GM23248 (cell line): ENCODE measurements at places on chromosomes 4 and X. TPM values are rescaled to one million over a fixed set of nuclear protein-coding genes. Genes with fewer than 3 reads are reported as not detected.

DNA sequence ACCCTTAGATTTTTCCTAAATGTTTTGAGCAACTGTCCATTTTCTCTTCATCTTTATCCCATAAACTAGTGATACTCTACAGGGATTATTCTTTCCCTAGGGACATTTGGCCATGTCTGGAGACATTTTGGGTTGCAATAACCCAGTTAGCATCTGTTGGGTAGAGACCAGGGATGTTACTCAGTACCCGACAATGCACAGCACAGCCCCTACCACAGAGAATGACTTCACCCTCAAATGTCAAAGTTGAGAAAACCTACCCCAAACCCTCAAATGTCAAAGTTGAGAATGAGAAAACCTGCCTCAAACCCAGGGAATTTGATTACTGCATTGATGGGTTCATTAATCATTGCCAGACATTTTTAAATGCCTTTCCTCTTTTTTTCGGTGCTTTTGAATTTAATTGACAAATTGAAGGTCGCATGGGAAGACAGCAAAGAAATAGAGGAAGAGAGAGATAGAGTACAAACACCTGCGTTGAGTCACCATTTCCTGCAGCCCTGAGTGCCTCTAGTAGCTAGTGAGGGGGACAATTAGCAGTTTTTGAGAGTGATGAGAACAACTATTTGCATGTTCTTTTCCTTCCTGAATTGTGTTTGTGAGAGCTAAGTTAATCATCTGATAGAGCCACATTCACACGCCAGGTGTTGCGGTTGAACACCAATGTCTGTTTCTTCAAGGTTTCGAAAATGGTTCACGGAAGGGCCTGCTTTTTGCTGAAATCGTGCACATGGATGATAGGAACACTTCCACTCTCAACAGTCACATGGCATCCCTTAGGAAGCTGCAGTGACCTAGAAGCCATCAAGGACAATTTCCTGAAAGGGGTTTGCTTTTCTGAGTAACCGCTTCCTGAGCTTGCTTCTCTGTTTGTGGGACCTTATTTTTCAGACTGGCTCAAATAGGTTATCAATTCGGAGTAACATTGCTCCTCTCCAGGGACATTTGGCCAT is 203.9 kb upstream of the VCX3A start:
- no peaks in the 10 kb centered on the region for H3K4me1 ChIP-seq
- no peak for DNase-seq
- no peak overlapping the region for H3K27ac ChIP-seq
- no peaks in the 10 kb centered on the region for H3K27me3 ChIP-seq
- H3K4me3 ChIP-seq: no peak overlapping the region

DNA sequence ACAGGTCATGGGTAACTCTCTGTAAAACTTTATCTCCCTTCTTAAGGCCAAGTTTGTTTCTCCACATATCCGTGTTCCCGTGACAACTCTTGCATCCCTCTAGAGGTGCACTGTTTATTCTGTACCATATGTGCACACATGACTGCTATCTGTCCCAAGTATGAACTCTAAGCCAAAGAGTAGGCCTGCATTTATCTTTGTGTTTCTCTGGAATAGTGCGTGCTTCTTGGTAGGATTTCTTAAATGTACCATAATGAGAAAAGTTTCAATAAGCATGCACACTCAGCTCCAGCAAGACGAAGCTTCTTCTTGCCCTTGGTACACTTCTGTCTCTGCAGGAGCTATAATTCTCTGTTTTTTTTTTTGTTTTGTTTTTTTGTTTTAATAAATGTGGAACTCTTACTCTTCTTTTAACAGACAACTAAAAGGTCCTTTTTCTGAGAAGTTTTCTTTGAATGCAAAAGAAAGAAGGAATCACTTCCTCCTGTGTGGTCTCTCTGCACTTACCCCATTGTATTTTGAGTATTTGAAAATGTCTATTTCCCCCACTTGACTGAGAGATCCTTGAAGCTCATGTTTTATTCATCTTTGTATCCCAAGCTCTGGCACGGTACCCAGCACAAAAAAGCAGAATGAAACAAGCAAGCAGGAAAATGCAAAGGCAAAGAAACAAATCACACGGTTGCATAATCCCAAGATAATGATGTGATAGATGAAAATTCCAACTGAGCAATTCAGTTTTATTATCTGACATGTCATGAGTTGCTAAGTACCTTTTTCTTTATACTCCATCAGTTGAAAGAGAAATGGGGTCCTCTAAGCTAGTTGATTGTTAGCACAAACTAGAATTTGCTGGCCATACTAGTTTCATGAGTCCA is 521.9 kb upstream of the BOD1L1 start:
- no peaks in the 10 kb centered on the region for H3K4me1 ChIP-seq
- no peak overlapping the region for H3K27ac ChIP-seq
- DNase-seq: peak; percentile 2
- no peak overlapping the region for H3K4me3 ChIP-seq
- no peaks in the 10 kb centered on the region for H3K27me3 ChIP-seq

- H3K4me1 ChIP-seq: no peaks in the 10 kb centered on the region
- H3K27ac ChIP-seq: no peak overlapping the region
- no peaks in the 10 kb centered on the region for H3K36me3 ChIP-seq
- DNase-seq: no peak
- no peak overlapping the region for H3K4me3 ChIP-seq
Measured at GRCh38 chr4:129254526-129254925, 158.6 kb downstream of the C4orf33 start.

DNA sequence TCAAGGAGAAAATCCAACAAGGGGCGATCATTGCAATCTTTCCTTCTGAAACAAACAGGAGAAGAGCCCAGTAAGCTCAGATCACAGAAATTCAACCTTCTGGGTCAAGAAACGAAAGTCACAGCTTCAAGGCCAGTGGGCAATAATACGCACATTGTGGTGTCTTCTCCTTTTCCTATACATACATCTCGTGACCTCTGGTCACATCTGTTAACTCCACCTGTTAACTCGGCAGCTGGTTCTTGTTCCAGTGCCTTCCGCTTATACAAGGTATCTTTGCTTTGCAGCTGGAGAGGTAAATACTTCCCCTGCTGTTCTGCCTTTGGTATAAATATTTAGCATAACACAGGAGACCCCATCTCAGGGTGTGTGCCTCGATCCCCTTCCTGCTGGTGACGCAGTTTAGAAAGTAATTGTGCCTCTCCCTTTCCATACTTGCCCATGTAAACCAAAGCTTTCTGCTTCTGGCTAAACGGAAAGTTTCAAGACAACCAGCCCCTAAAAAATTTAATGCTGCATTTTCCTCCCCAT is 45.0 kb downstream of the CCDC149 start:
- DNase-seq: no peak
- peaks cover 9% of the 10 kb centered on the region; the same call in 1 of the 2 replicates for H3K36me3 ChIP-seq
- H3K4me3 ChIP-seq: no peak overlapping the region
- no peak overlapping the region for H3K27ac ChIP-seq

Gene MGARP
- total RNA-seq: 2.1 and 2.4 TPM in 2 replicates
